CD4-positive, alpha-beta memory T cell (primary cell): ENCODE measurements at places on chromosomes 1 and 21. TPM values are rescaled to one million over a fixed set of nuclear protein-coding genes. Genes with fewer than 3 reads are reported as not detected.

DNA sequence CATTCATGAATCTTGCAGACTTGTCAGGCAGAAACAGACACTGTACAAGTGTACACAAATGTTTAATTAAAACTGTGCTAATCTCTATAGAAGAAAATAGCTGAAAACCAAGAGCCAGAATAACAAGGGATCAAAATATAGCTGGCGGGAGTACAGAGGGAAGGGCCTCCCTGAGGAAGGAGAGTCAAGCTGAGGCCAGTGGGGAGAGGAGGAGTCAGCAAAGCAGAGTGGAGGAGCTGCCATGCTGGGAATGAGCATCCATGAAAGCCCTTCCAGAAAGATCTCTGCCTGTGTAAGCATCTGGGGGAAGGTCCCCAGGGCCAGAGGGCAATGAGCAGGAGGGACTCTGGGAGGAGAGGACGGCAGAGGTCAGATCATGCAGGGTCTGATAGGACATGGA, 15.1 kb downstream of the SLAMF8 start:
- no peak for DNase-seq

DNA sequence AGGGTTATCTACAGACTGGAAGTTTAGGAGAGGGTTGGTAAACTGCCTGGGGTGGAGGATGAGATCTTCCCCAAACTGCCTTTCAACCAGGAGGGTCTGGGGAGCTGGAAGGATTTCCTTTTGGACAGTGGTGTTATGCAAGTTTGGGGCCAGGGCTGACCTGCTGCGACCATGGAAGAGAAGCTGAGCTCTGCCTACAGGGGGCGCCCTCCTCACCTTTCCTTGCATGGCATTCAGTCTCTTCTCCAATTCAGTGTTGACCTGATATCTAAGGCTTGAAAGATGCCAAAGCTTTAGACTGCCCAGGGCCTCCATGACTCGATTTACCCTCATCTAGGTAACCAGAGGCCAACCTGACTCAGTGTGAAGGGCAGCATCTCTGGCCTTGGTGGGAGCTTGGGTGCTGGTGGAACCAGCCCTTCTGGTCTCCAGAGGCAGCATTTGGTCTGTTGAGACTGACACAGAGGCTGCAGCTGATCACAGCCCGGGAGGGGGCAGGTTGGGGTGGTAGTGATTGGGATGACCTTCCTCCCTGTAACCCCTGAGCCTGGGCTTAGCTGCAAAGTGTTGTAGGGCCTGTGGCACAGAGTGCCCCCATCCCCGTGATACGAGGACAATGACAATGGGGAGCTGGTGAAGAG, 170.0 kb downstream of the GRIK3 start:
- no peak for DNase-seq

GRCh38 chr1:152388889-152389288, 25.2 kb downstream of the CRNN start:
- DNase-seq, result no peak

DNA sequence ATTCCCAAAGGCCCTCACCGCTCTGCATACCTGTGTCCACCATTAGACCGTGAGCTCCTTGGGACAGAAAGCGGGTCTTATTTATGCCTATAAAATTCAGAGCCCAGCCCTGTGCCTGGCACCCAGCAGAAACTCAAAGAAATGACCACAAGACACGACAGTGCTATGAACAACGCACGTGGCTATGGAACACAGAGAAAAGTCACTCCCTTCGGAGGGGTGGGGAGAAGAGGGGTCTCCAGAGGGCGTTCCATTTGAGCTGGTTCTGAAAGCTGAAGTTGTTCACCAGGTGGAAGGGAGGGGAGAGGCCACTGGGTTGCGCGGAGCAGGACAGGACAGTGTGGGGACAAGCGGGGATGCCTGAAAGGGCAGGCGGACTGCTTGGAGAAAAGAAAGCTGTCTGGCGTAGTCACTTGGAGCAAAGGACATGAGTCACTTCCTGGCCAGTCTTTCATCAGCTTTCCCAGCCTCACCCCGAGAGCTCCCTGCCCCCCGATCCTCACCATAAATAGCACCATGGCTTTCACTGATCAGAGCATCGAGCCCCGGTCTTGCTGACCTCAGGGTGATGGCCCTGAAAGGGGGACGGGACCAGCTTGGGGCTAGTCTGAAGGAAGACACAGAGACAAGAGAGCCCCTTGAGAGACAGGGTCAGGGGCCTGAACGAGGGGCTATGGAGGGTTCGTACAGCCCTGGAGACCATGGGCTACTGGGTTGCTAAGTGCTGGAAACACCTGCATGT, 28.5 kb downstream of the ECE1 start:
- no peak for DNase-seq

Gene LMX1A
- polyA plus RNA-seq, result not detected

Gene TSPEAR
- not detected for polyA plus RNA-seq

DNA sequence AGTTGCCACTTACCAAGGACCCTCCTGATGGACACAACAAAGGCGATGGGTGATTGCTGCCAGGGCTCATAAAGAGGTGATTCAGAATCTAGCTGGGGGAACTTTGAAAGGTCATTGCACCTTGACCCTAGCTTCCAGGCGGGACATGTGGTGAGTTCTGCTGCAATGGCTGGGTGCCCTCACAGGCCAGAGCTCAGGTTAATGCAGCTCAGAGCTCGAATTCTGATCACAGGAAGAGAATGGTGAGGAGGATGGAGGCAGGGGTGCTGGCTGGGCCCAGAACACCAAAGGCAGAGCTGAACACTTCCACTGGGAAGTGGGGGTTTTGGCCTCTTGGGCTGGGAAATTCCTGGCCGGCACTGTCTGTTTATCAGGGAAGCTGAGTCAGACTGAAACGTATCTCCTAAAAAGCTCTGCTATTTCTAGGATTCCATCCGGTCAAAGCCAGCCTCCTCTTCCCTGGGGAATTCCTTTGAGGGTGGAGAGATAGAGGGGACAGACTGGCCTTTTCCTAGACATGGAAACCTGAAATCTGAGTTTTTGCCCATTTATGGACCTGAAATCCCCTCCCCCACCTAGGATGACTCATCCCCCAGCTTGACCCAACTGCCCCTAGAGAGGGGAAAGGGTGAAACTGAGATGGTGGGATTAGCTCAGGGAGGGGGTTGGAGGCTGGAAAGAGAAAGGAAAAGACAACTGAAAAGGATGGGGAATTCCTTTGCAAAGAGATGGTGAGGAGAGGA, 27.2 kb downstream of the NUAK2 start:
- no peak for DNase-seq

Gene CASP9
- polyA plus RNA-seq, result 8.3 TPM

Gene PCP4
- not detected for polyA plus RNA-seq

Gene SPRR5
- polyA plus RNA-seq, result not detected

GRCh38 chr1:6634371-6635052, 9.8 kb downstream of the THAP3 start:
- DNase-seq, result no peak

DNA sequence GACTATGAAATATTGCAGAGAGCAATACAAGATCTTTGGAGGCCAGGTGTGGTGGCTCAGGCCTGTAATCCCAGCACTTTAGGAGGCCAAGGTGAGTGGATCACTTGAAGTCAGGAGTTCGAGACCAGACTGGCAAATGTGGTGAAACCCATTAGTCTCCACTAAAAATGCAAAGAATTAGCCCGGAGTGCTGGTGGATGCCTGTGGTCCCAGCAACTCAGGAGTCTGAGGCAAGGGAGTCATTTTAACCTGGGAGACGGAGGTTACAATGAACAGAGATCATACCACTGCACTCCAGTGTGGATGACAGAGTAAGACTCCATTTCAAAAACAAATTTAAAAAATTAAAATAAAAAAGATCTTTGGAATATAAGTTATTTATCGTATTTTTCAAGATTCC, 76.6 kb downstream of the PRKAB2 start:
- DNase-seq, result no peak

Gene SNIP1
- 2.1 TPM for polyA plus RNA-seq

GRCh38 chr21:45543710-45544448, 1.6 kb upstream of the SLC19A1 start:
- DNase-seq, result peak; percentile 30

GRCh38 chr1:53559391-53559815, 100.2 kb downstream of the DMRTB1 start:
- DNase-seq, result no peak

DNA sequence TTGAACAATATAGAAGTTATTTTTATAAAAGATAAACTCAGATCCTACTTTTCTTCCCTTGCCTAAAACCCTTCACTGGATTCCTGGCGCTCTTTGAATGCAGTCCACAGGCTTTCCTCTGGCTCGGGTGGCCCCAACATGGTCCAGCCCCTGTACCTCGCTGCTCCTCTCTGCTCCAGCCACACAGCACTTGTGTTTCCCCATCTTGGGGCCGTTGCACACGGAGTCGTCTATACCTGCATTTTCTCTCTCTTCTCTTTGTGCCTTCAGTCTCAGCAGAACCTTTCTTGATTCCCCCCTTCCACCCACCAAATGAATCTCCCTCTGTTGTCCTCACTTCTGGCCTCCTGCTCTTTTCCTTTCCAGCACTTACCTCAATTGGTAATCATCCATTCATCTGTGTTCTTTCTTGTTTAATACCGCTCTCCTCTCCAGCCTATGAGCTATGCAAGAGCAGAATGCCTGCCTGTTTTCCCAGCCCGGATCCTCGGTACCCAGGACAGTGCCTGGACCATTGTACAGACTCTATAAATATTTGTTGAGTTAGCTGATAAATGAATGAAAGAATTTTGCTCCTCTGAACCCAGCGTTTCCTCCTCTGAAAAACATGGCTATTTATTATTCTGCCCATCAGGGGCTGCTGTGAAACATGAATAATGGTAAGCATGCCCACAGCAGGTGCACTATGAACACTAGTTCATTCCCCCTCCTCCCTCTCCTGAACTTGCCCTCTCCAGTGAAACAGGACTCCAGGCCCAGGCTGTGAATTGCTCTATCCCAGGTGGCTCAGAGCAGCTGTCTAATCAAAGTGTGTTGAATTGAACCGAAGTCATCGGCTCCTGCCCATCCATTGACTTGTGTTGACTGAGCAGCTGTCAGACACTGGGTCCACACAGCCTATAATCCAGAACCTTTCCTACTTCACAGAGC, 266.9 kb downstream of the PTPRU start:
- DNase-seq, result no peak

DNA sequence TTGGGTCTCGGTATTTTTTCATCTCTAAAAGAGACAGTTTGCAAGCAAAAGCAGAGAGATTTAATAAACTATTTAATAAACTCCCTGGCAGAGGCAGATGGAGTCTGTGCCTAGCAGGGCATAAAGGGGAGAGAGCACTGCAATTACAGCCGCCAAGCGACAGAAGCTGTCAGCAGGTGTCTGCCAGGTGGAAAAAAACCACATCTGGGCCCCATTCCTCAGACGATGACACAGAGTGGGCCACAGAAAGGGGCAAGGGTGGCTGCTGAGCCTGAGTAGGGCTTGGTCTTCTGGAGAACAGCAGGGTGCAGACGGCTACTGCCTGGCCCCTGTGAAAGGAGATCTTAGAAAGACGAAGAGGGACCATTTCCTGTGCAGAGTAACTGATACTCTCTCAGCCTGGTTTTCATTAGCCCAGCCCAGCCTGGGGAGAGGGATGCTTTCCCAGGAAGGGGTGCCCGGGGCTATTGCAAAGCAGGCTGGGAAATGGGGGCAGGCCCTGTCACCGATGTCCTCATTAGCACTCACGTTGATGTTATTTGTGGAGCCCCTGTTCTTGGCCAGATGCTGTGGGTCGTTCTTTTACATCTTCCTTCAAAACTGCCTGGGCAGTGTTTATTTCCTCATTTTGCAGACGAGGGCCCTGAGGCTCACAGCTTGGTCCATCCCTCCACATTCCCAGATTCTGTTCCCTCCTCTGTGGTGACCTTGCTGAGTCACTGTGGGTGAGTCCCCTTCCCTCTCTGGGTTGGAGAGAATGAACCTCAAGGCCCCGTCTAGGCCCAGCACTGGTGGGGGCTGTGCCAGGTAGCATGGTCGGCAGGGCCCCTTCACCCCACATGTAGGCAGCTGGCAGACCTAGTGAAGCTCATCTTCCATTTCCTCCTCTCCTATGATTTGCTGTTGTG, 472.7 kb downstream of the PTPRU start:
- DNase-seq, result no peak
